RPMI8226 (cell line): ENCODE measurements at places on chromosomes 12 and 14.

DNA sequence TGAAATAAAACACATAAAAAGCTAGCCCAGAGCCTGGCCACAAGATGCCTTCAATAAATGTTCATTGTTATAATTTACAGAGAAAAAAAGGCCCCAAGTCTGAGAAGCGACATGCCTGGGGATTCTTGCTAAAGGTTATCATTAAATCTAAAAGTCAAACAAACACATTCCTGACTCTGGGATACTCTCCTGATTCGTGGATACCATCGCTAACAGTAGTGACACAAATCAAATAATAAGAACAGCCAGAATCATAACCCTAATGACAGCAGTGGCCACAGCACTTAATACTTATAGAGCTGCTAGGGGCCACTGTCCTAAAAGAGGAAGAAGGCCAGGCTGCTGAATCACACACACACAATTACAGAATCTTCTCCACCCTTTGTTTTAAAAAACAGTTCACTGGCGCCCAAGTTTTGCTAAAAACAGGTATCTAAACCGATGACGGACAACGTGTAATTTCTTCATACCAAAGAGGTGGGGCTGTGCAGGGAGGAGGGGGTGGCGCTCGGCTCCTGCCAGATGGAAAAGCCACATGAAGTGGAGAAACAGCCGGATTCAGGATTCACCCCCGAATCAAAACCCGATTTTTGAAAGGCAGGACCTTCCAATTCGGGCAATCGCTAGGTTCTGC, 1.2 kb downstream of the CLIP1 start:
- peak; percentile 65 for DNase-seq

- no peak for DNase-seq
These were observed 70.2 kb upstream of the NCOR2 start for GRCh38 chr12:124637581-124637981.

GRCh38 chr12:123032736-123033391, 52.4 kb downstream of the ARL6IP4 start:
- DNase-seq: no peak

- no peak for DNase-seq
These were observed 3.3 kb downstream of the TMTC2 start for GRCh38 chr12:82690006-82690405.

GRCh38 chr12:121513464-121514183, 67.2 kb downstream of the KDM2B start:
- DNase-seq: peak; percentile 39

GRCh38 chr12:93704122-93704521, 26.9 kb downstream of the CRADD start:
- no peak for DNase-seq

DNA sequence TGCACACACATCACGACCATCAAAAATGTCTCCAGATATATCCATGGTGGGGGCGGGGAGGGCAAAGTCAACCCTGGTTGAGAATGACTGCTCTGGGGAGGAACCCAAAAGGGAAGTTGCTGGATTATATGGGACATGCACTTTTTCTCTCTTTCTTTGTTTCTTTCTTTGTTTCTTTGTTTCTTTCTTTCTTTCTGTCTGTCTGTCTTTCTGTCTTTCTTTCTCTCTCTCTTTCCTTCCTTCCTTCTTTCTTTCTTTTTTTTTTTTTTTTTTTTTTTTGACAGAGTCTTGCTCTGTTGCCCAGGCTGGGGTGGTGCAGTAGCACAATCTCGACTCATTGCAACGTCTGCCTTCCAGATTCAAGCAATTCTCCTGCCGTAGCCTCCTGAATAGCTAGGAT, 71.5 kb downstream of the TBX5 start:
- no peak for DNase-seq

- no peak for DNase-seq
These were observed 178.7 kb downstream of the PAWR start for GRCh38 chr12:79512068-79512467.

DNA sequence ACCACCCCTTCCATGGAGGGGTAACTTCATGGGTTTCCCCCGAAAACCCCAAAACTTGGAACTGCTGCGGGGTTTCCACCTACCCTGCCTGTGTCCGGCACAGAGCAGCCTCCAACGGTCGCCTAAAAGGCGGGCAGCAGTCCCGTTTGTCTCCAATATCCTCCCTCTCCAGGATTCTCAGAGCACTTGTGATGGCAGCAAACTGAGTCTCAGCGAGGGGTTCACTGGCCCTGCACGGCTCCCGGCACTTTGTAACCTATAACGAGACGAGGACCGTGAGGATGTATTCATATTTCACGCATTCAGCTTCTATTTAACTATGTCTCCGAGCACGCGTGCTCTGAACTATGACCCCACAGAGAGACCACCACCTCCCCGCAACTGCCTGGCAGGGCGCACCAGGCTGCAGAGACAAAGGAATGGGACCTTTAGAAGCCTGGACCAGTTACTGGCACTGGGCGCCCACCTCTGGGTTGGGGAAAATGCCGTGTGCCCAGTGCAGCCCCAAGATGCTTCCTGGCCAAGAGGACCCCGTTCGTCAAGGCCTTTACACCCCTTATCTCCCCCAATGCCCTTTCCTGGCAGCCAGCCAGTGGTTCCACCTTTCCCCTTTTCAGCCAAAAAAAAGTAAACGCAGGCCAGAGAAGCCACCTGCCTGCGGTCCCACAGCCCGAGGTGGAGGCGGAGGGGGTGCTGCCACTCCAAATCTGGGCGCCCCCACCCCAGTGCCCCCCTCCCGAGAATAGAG, 173.1 kb upstream of the RTL1 start:
- no peak for DNase-seq

- peak; percentile 94 for DNase-seq
These were observed at the start of gene RPL6 for GRCh38 chr12:112409064-112409905. RPL6 (minus strand) TSS chr12:112409605; CDS start chr12:112408656, 949 bp downstream.

- peak; percentile 76 for DNase-seq
These were observed 28.6 kb upstream of the HSP90B1 start for GRCh38 chr12:103901518-103902173.

- DNase-seq: no peak
These were observed 30.5 kb downstream of the RPH3A start for GRCh38 chr12:112822056-112822455.

DNA sequence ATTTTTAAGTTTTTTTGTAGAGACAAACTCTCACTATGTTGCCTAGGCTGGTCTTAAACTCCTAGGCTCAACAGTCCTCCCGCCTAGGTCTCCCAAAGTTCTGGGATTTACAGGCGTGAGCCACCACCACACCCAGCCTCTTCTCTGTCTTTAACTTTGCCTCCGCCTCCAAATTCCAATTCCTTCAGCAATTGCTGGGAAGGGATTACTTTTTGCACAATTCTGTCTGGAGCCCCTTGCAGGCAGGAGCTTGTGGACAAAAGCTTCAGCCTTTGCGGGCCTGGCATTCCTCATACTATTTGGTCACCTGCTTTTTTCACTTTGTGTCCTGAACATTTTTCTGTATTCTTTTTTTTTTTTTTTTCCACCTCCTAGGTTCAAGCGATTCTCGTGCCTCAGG, 26.0 kb downstream of the SH2B3 start:
- no peak for DNase-seq

GRCh38 chr14:75307700-75308379, 29.2 kb downstream of the FOS start:
- DNase-seq: peak; percentile 67

DNA sequence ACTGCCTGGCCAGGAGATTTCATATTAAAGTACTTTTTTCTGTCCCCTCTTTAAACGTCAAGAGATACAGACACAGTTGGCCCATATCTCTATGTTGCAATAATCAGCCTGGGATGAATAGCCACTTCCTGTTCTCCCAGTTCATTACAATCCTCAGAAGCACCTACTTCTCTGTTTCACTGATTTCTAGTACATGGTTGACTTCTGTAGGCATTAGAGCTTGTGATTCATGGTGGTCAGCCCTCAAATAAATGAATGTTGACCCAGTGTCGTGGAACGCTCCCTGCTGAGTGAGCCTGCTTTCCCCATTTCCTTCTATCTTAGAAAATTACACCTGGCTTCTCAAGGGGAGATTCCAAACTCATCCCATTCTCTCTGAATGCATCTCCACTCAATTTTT, 416.7 kb downstream of the PDZRN4 start:
- DNase-seq: no peak

DNA sequence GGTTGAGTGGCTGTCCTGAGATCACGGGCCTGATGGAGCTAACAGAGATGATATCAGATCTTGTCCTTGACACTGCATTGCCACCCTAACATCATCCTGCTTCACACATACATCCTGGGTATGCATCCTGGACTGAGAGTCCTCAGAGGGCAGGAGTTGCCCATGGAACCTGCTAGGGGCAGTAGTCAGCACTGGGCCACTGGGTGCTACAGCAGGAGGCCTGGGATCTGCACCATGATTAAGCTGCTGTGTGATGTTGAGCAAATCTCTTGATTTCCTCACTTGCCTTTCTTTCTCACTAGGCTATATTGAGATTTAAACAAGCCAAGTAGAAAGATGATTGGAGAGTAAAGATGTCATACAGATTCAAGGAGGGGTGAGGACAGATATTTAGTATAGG, 22.1 kb upstream of the EIF4B start:
- DNase-seq: no peak

GRCh38 chr12:21975293-21975692, 34.1 kb upstream of the ABCC9 start:
- no peak for DNase-seq

DNA sequence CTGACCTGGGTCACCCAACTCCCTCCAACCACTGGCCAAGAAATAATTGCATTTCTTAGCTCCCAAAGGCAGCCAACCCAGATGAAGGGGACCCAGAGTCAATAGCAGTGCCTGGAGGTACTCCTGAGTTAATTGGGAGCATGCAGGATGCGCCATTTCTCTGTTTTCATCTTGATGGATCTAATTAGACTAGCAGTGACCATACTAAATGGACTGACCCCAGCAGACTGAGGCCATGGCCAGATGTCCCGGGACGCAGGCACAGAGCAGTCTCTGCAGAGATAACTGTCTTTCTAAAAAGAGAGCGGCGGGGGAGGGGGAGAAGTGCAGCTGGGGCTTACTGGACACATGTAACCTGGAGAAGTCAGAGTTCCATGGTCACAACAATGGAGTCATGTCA, 53.2 kb upstream of the CMKLR1 start:
- no peak for DNase-seq

GRCh38 chr14:100107236-100107635, 42.0 kb downstream of the EVL start:
- DNase-seq: no peak

- DNase-seq: no peak
These were observed 479.3 kb downstream of the SLC16A7 start for GRCh38 chr12:60075091-60075490.

- DNase-seq: peak; percentile 24
These were observed 23.8 kb downstream of the VPS37B start for GRCh38 chr12:122871851-122872780.

DNA sequence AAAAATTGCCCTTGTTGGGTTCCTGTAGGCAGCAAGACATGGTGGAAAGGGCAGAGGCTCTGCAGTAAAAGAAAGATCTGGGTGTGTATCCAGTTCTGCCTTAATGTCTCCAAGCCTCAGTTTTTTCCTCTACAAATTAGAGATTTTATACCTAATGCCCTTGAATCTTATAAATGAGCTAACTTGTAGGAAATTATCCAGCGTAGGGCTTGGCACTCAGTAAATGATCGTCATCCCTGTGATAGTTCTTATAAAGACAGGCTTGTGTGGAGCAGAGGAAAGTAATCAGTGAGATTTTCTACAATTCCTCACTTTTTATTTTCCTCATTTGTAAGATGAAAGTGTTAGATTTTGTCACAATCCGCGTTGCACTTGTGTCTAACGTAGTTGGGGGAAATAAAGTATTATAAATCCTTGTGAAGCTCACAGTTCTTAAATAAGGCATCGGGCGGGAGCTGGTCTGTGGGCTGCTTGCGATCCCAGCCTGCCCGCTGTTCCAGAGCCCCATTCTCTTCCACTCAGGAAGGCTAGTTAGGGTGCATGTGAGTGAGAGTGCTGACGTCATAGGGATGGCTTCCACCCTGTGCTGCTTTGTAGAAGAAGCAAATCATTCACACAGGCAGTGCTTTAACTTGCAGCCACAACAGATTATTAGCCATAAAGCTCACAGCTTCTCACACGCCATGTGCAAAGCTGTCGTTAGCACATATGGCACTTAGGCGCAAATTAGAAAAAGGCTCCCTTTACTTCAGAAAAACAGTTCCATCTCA, 87.6 kb downstream of the EML1 start:
- DNase-seq: no peak

DNA sequence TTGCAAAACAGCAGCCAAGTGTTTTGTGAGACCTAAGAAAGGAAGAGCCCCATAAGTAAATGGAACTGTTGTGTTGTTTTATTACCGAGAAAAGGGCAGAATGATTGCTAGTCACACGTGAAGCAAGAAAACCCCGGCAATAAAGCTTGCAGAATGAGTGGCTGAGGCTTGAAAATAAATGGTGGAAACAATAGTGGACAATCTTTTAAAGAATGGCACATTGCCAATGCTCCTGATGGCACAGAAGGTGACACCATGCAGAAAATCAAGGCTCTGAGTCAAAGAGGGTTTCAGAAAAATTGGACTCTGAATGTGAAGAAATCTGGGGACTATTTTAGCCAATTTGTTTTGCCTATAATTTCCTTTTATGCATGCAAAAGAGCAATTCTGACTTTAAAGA, 4.0 kb upstream of the AQP2 start:
- no peak for DNase-seq

DNA sequence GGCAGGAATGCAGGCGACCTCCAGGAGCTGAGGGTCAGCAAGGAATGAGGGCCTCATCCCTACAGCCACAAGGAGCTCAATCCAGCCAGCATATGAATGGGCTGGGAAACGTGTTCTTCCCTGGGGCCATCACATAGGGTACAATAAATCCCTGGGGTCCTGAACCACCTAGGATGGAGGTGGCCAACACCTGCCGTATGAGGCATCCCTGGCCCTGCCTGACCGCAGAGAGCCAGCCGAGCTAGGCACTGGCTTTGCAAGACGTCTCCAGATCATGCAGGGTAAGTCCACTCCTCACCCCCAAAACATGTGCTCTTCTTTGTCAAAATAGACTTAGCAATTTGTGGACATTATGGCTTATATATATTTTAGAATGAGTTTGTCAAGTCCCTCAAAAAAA, 303.7 kb upstream of the DIO3 start:
- no peak for DNase-seq

DNA sequence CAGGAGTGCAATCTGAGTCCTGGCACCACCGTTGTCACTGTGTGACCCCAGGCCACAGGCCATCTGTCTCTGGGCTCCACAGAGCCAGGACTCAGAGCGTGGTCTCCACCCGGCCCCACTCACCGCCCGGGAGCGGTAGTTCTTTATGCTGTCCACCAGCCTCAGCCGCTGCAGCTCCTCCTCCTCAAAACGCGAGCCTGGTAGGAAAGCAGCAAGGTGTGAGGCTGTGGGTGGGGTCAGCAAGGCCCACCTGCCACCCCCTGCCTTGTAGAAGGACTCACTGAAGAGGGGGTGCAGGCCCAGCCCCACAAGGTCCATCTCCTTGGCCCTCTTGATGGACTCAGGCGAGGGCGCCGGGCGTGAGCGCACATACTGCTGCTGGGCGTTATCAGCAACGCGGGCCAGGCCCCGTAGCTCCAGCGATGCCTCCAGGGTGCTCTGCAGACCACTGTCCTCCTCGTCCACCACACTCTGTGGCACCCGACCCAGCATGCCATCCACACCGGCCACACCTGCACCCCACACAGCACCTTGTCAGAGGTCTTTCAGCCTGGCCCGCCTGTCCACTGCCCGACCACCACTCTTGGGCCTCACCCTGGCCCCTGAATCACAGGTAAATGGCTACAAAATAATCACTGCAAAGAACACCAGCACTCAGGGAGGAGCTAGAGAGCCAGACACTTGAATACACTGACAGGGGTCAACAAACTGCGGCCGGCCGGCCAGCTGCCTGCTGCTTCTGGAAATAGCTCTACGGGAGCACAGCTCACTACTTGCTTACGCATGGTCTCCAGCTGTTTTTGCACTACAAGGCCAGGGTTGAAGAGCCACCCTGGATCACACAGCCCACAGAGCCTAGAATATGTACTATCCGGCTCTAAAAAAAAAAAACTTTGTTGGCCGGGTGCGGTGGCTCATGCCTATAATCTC, 16.3 kb downstream of the CFAP73 start:
- DNase-seq: no peak
